ENCODE measurements at places on chromosomes 12 and 14.

DNA sequence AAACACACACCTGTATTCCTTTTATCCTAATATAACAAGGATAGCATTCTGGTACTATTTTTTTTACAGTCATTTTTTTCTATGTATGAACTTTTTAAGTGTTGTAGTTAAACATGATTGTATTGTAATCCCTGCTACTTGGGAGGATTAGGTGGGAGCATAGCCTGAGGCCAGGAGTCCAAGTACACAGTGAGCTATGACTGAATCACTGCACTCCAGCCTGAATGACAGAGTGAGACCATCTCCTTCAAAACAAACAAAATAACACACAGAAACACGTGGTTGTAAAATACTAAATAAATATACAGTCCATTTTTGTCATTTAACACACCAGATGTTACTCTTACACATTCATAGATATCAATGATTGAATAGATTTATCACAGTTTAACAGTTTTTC is 56.9 kb downstream of the MAP4K5 start:
- DNase-seq = peak; percentile 69

- no peak for DNase-seq
These were observed 508.2 kb downstream of the C12orf50 start for GRCh38 chr12:87520968-87521367.

- DNase-seq = no peak
These were observed 660.1 kb downstream of the MED13L start for GRCh38 chr12:115617391-115617790.

GRCh38 chr14:72518809-72519377 is 375.0 kb downstream of the DPF3 start:
- DNase-seq = no peak

- no peak for DNase-seq
These were observed 52.2 kb downstream of the TMTC1 start for GRCh38 chr12:29731591-29731990.

DNA sequence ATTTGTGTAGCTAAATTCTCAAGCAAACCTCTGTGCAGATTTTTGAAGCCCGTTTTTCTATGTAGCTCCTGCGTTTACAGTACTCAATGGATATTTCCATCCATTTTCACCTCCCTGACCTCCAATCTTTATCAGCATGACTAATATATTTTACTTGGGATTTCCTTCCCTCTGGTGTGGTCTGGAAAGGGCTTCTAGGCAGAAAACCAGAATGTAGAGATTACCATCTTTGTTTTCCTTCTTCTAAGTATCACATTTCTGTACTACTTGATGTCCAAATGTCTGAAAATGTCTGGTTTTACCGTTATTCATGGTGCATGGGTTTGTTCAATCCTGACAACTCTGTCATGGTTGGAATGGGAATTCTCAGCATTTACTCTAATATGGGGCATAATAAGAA is 907.6 kb upstream of the FLRT2 start:
- DNase-seq = peak; percentile 32

- DNase-seq = no peak
These were observed 84.9 kb upstream of the DIO3 start for GRCh38 chr14:101476258-101476915.

- DNase-seq = no peak
These were observed 14.2 kb downstream of the BCL11B start for GRCh38 chr14:99257673-99258221.

- DNase-seq = peak; percentile 95
These were observed 88.4 kb downstream of the BBS10 start for GRCh38 chr12:76259660-76260389.

DNA sequence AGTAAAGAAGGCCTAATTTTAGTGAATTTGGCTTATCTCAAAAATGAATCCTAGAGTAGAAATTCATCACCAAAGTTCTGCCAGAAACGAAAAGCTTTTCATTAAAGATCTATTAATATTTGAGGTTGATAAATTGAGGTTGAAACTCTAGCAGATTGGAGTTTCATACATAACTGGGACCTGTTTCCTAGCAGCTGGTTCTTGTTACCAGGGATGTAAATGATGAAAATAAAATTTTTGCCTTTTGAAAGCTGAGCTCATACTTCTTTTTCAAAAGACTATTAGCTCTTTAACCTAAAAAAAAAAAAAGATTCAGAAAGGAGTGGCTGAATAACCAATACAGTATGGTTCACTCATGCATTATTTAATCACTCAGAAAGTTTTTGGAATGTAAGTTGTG is 98.3 kb downstream of the PTGER2 start:
- DNase-seq = no peak

DNA sequence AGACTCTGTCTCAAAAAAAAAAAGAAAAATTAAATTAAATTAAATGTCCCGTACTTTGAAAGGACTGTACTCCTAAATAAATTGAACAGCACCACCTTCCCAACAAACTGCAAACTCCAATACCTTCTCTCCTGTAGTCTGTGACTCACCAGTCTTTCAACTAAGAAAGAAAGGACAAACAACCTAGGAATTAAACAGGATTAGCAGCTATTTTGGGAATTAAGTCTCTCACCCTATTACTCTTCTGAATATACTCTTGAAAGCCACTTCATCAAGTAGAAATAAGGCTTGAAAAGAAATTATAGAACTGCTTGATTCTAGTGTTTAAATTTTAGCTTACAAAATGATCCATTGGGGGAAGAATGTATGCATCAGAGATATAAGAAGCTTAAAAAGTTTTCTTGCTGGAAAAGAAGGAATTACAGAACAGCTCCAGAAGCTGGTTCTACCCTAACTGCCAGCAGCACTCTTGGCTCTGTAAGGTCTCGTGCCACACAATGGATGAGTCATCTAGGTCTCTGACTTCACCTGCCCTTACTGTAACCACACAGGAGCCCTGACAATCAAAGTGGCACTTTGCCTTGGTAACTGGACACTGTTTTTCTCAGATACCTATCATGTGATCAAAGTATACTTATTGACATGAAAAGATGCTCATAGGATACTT is 57.0 kb upstream of the CERS5 start:
- no peak for DNase-seq

DNA sequence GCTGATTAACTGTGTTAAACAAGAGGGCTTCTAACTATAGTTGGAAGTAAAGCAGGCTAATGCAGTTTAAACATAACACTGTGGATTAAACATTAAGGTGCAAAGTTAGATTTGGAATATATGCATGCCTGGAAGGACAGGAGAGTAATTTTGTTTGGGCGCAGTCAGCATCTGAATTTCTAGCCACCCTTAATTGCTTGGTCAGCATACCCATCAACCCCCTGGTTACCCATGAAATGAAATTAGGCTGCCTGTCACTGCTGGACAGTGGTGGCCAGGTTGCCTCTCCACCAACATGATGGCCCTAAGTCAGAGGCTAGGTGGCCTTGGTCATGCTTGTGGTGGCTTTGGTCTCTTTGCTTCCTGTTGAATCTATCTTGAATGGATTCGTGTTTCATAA is 30.0 kb upstream of the PTPRB start:
- no peak for DNase-seq
